T-helper 17 cell (primary cell): ENCODE measurements at places on chromosomes 3 and 15.

GRCh38 chr3:72384602-72385001, 463.6 kb downstream of the SHQ1 start:
- no peaks in the 10 kb centered on the region for H3K36me3 ChIP-seq
- peaks cover 57% of the 10 kb centered on the region for H3K4me1 ChIP-seq
- H3K27ac ChIP-seq: peak overlapping the region; percentile 61
- H3K27me3 ChIP-seq: no peaks in the 10 kb centered on the region

- H3K36me3 ChIP-seq: no peaks in the 10 kb centered on the region
- H3K27ac ChIP-seq: no peak overlapping the region
- H3K27me3 ChIP-seq: no peaks in the 10 kb centered on the region
- DNase-seq: no peak
These were observed 22.6 kb upstream of the DUSP7 start for GRCh38 chr3:52078781-52079560.

DNA sequence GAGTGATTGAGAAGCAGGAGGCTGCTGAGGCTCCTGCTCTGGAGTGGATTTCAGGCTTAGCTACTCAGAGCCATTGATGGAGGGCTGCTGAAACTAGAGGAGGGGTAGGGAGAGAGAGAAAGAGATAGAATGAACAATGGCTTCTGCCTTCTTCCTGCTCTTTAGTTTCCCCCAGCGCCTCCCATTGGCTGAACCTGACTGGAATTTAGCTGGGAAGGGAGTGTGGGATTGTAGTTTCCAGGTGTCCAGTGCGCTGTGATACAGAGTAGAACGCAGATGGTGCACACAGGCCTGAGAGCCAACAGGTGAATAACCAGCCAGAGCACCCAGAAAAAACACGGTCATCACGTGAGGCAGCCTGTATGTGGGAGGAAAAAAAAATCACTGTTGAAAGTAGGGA, 140.1 kb downstream of the IL20RB start:
- H3K36me3 ChIP-seq: no peaks in the 10 kb centered on the region
- no peak overlapping the region for H3K4me3 ChIP-seq
- no peak for DNase-seq
- H3K27me3 ChIP-seq: peaks cover 35% of the 10 kb centered on the region
- H3K4me1 ChIP-seq: no peaks in the 10 kb centered on the region

- no peaks in the 10 kb centered on the region for H3K27me3 ChIP-seq
- no peak overlapping the region for H3K4me3 ChIP-seq
- H3K4me1 ChIP-seq: peaks cover 43% of the 10 kb centered on the region
- no peak overlapping the region for H3K27ac ChIP-seq
- peaks cover 3% of the 10 kb centered on the region for H3K36me3 ChIP-seq
- no peak for DNase-seq
These were observed 67.4 kb downstream of the ATP10A start for GRCh38 chr15:25795712-25796111.

GRCh38 chr3:165355316-165355715, 159.1 kb upstream of the SLITRK3 start:
- no peak overlapping the region for H3K4me3 ChIP-seq
- no peaks in the 10 kb centered on the region for H3K4me1 ChIP-seq
- no peak overlapping the region for H3K27ac ChIP-seq
- DNase-seq: no peak

- H3K27ac ChIP-seq: no peak overlapping the region
- no peaks in the 10 kb centered on the region for H3K36me3 ChIP-seq
- no peaks in the 10 kb centered on the region for H3K4me1 ChIP-seq
- no peaks in the 10 kb centered on the region for H3K27me3 ChIP-seq
- no peak for DNase-seq
These were observed 525.8 kb downstream of the SHQ1 start for GRCh38 chr3:72322264-72322976.

DNA sequence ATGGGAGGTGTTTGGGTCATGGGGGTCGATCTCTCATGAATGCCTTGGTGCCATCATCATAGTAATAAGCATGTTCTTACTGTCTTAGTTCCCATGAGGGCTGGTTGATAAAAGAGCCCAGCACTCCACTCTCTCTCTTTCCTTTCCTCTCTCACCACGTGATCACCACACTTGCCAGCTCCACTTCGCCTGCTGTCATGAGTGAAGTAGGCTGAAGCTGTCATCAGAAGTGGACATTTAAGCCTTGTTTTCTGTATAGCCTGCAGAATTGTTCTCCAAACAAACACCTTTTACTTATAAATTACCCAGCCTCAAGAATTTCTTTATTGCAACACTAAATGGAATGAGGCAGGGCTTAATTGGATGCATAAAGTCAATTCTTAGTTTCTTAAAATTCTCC, 6.1 kb downstream of the OR5H1 start:
- no peak overlapping the region for H3K4me3 ChIP-seq
- no peak overlapping the region for H3K27ac ChIP-seq
- H3K36me3 ChIP-seq: no peaks in the 10 kb centered on the region
- H3K27me3 ChIP-seq: peaks cover 30% of the 10 kb centered on the region
- DNase-seq: no peak

GRCh38 chr15:62047282-62047827, 12.9 kb downstream of the VPS13C start:
- peak overlapping the region; percentile 84 for H3K27ac ChIP-seq
- no peaks in the 10 kb centered on the region for H3K36me3 ChIP-seq
- H3K27me3 ChIP-seq: no peaks in the 10 kb centered on the region

DNA sequence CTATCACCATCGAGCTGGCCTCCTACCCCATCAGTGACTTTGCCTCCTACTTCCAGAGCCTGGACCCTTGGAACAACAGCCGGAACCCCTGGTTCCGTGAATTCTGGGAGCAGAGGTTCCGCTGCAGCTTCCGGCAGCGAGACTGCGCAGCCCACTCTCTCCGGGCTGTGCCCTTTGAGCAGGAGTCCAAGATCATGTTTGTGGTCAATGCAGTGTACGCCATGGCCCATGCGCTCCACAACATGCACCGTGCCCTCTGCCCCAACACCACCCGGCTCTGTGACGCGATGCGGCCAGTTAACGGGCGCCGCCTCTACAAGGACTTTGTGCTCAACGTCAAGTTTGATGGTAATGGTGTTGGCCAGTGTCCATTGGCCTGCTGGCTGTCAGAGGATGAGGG, 6.1 kb downstream of the GRM2 start:
- H3K4me1 ChIP-seq: peaks cover 19% of the 10 kb centered on the region
- no peak overlapping the region for H3K4me3 ChIP-seq
- DNase-seq: no peak
- no peak overlapping the region for H3K27ac ChIP-seq
- H3K36me3 ChIP-seq: peaks cover 2% of the 10 kb centered on the region

- peaks cover 57% of the 10 kb centered on the region for H3K27me3 ChIP-seq
- no peak overlapping the region for H3K4me3 ChIP-seq
- H3K36me3 ChIP-seq: peaks cover 4% of the 10 kb centered on the region
- H3K27ac ChIP-seq: no peak overlapping the region
These were observed 74.2 kb downstream of the GTF2E1 start for GRCh38 chr3:120816728-120817127.

- no peak overlapping the region for H3K27ac ChIP-seq
- no peak overlapping the region for H3K4me3 ChIP-seq
- no peak for DNase-seq
- H3K27me3 ChIP-seq: peaks cover 5% of the 10 kb centered on the region
- peaks cover 7% of the 10 kb centered on the region for H3K4me1 ChIP-seq
These were observed 45.1 kb upstream of the C15orf39 start for GRCh38 chr15:75156326-75157215.

GRCh38 chr3:190017521-190018288, 103.0 kb downstream of the P3H2 start:
- no peak for DNase-seq
- no peak overlapping the region for H3K4me3 ChIP-seq
- H3K36me3 ChIP-seq: no peaks in the 10 kb centered on the region
- H3K27me3 ChIP-seq: peaks cover 28% of the 10 kb centered on the region
- no peak overlapping the region for H3K27ac ChIP-seq

DNA sequence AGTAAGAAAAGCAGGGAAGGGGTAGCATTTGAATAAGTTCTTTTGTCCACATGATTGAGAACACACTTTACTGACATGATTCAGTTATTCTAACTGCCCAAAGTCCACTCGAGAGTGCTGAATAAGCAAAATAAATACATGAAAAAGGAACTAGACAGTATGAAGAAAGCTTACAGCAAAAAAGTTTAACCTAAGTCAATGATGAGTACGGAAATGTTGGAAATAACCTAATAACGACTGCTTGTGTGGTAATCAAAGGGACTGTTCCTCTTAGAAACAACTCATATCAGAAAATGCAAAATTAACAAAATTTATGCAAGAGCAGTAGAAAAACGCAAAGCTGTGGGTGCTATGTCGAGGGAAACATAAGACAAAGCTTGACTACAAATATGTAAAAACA, 36.6 kb downstream of the DMXL2 start:
- H3K4me3 ChIP-seq: no peak overlapping the region
- DNase-seq: no peak
- H3K27ac ChIP-seq: no peak overlapping the region
- H3K27me3 ChIP-seq: no peaks in the 10 kb centered on the region
- H3K4me1 ChIP-seq: no peaks in the 10 kb centered on the region
- no peaks in the 10 kb centered on the region for H3K36me3 ChIP-seq

DNA sequence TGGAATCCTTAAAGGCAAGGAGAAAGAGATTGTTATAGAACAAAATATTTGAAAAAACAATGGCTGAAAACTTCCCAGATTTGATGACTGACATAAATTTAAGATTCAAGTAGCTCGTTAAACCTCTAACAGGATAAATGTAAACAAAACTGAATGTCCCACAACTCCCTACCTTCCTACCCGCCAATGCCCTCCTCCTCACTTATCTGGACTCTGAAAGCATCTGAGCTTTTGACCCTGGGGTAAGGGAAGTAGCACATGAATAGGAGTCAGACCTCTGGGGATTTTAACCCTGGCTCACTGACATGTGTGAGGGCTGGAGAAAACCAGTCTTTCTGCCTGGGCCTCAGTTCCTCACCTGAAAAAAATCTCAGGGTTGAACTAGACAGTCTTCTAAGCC, 26.9 kb downstream of the CYP19A1 start:
- peaks cover 22% of the 10 kb centered on the region for H3K27me3 ChIP-seq
- H3K4me3 ChIP-seq: no peak overlapping the region
- DNase-seq: no peak
- no peak overlapping the region for H3K27ac ChIP-seq

DNA sequence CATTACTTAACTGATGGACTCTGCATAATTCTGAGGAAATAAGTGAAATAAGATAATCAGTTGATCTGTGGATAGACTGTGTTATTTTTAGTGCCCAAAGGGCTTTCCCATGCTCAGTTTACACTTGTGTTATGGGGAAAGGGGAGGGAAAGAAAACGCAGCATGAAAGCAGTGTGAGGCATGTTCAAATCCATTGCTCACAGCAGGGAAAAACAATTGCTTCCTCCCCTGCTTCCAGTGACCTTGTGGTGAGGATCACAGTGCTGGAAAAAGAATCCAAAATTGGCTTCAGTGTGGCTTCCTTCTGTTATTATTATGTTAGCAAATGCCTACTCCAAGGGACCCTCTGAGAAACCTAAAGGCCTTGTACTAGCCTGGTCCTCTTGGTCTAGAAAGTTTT, 285.1 kb upstream of the CDIN1 start:
- H3K4me3 ChIP-seq: no peak overlapping the region
- no peaks in the 10 kb centered on the region for H3K27me3 ChIP-seq
- H3K36me3 ChIP-seq: no peaks in the 10 kb centered on the region
- H3K4me1 ChIP-seq: no peaks in the 10 kb centered on the region
- H3K27ac ChIP-seq: no peak overlapping the region

GRCh38 chr15:70046679-70047369, 50.9 kb downstream of the TLE3 start:
- DNase-seq: no peak
- H3K4me3 ChIP-seq: peak overlapping the region; percentile 19
- H3K27me3 ChIP-seq: no peaks in the 10 kb centered on the region
- H3K27ac ChIP-seq: no peak overlapping the region

DNA sequence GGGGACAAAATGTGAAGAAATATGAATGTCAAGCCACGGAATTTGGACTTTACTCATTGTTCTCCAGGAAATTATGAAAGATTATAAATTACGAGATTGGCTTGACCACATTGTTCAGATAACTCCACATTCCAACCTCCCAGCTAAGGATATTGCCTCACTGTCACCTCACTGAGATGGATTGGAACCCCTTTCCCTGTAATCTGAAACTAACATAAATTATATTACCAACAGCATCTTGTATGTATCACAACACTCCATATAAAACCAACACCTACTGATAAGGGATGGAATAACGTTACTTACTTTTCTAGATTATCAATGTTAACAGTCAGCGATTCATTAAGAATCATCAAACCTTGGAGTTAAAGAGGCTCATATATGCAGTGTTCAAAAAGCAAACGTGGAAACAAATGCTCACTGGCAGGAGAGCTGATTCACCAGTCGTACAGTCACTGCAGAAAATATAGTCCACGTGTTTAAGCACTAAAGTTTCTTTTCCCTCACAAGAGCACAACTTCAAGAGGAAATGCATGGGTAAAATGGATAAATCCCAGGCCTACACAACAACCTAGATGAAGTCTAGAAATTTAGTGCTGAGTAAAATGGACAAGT, 451.5 kb downstream of the FGF12 start:
- no peak for DNase-seq
- no peaks in the 10 kb centered on the region for H3K4me1 ChIP-seq
- H3K36me3 ChIP-seq: no peaks in the 10 kb centered on the region
- no peak overlapping the region for H3K27ac ChIP-seq
- H3K27me3 ChIP-seq: no peaks in the 10 kb centered on the region

DNA sequence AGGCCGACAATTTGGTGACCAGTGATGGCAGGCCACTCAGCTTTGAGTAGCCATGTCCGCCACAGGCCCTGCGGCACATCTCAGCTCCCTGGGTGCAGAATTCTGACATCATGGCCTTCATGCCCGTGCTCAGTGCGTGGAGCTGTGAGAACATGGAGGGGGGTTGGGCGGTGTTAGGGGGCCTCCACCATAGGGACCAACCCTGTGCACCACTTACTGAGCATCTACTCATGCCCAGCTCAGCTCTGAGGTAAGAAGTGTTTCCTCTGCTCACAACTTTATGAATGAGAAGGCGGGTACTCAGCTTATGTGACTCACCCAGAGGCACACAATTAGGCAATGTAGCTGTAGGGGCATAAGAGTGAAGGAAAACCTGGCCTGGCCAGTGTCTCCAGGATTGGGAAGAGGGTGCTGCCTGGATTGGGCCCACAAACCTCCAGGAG, 10.5 kb downstream of the ACOX2 start:
- no peak overlapping the region for H3K4me3 ChIP-seq
- no peaks in the 10 kb centered on the region for H3K36me3 ChIP-seq
- DNase-seq: no peak
- H3K27ac ChIP-seq: no peak overlapping the region
- H3K4me1 ChIP-seq: peaks cover 3% of the 10 kb centered on the region

DNA sequence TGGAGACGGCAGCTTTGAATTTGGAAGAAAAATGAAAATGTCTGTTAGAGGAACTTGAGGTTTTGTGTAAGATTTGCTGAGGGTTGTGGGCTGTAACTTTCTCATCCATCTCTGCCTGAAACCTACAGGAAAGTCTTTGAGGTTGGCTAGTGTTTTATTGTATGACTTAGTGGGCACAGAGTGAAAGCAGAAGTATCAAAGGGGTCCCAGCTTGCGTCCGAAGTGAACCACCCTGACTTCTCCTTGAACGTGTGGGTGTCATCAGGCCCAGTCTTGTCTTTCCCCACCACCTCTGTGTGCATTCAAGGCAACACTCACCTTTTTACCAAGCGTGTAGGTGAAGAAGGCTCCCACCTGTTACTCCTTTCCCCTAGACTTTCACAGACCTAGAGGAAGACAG, 682.1 kb upstream of the CFAP20DC start:
- no peak for DNase-seq
- H3K27ac ChIP-seq: no peak overlapping the region
- H3K27me3 ChIP-seq: no peaks in the 10 kb centered on the region
- H3K4me3 ChIP-seq: no peak overlapping the region

- H3K27me3 ChIP-seq: no peaks in the 10 kb centered on the region
- no peaks in the 10 kb centered on the region for H3K36me3 ChIP-seq
- DNase-seq: no peak
These were observed 10.0 kb downstream of the CRYGS start for GRCh38 chr3:186534113-186534669.
